Activated CD8-positive, alpha-beta memory T cell treated with anti-CD3 and anti-CD28 coated beads, Interleukin-2, amount 50 U/mL, for 4 hours (primary cell): ENCODE measurements at places on chromosomes 1 and 21.

DNA sequence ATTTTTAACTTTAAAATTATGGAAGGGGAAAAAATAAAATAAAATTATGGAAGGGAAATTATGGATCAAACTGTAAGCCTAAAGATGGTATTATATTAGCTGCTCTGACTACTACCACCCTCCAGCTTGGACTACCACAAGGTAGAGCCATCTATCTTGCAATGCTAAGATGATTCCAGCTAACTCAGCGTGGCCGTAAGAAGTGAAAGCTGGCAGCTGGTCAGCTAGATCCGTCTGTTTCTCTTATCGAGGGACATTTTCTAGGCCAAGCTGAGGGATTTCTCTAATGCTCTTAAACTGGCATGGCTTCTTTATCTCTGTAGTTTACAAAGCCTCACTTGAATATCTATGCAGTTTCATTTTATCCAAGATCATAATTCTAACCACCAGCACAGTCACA lies 31.5 kb downstream of the LYST start:
- DNase-seq = no peak

DNA sequence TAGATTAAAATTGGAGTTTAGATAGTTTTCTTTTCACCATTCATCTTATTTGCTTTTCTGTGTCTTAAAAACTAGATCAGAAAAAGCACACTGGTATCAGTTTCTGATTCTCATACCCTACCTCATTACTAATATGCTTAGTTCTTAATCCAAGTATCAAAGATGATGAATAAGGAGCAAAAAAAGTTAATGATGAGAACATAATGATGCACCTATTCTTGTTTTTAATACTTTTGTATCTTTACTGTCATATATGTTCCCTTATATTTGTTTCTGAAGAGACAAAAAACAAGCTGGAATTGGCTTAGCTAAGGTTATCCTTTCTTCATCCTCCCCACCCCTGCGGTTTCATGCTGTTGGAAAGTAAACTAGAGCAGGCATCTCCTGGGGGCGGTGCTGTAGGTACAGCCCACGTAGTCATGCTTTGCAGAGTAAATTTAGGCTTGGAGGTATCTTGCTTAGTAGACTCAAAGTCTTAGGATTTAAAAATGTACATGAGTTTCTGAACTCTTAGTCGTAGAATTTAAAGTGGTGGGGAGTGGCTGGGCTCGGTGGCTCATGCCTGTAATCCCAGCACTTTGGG lies 16.4 kb downstream of the CNIH4 start:
- DNase-seq = no peak

DNA sequence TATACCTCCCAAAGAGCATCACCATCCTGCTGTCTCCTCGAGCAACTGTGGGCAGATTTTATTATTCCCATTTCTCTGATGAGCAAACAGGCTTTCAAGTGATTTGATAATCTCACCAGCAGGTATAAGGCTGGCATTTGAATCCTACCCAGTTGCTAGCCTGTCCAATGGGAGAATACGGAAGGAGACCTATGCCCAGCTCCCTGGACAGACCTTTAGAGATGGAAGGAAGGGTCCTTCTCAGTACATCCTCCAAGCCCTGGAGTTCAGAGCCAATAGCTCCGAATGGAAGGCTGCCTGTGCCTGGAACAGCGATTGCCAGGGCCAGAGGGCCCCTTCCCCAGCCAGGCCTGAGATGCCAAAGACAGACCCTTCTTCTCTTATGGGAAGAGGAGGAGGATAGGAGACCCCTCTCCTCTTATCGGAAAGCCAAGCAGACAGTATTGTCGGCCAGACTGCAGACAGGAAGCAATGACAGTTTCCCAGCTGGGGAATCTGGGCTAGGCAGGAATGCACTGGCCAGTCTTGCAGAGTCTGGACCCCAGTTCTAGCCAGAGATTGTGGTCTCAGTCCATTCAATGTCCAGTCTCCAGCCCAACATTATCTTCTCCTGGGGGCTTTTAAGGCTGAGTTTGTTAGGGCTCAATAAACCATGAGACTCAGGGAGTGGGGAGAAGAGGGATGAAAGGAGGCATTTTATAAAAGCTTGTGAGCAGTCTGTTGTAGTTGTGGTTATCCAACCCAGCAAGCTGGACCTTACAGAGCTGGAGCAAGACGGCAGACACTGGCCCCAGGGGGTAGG lies 2.0 kb downstream of the IFFO2 start:
- no peak for DNase-seq

- DNase-seq = no peak
Observed at GRCh38 chr1:48006264-48006663, 9.1 kb upstream of the TRABD2B start.

DNA sequence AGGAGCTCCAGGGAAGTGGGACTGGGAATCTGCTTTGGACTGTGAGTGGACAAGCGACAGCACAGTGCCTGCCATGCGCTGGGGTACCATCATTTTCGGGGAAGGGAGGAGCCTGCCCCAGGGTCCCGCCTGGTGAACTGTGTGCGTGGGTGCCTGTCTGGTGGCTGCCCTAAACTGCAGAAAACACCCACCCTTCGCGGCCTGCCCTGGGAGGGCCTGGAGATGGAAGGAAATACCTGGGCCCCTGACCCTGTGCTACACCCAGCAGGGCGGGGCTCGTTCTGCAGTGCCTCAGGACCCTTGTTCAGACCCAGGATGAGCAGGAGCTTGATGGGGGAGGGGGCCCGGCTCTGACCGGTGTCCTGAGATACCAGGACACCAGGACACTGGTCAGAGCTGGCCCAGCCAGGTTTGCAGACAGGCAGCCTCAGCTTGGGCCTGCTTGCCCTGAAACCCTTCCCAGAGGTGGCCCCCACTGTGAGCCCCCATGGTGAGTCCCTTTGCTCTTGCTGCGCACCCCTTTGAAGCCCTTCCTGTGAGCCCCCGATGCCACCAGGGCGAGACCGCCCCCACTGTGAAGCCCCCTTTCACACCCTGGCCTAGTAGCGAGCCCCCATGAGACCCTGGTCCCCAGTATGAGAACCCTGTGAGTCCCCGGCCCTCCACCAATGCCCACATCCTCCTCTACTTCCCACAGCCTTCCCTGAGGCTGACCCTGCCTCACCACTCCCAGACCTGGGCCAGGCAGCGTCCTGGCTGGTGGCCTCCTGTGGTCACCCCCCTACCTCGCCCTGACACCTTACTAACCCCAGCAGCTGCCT lies 2.6 kb downstream of the GJC2 start:
- peak; percentile 11 for DNase-seq

GRCh38 chr1:20626524-20626923 lies 6.7 kb upstream of the PINK1 start:
- DNase-seq = no peak

DNA sequence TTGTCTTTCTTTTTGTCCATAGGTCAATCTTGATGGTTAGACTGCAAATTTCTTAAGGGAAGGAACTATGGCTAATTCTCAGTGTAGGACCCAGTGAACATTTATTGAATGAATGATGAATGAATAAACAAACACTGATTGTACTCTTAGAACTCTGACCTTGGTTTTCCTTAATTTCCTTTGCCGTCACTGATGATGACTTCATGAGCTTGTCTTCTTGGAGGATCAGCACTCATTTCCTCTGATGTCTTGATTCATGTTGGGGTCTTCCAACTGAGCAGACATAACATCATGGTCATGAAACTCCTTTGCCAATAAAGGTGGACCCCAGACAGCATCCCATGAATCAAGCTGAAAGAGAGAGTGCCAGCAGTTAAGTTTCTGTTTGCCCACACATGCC lies 96.3 kb downstream of the PLPP3 start:
- DNase-seq = no peak

DNA sequence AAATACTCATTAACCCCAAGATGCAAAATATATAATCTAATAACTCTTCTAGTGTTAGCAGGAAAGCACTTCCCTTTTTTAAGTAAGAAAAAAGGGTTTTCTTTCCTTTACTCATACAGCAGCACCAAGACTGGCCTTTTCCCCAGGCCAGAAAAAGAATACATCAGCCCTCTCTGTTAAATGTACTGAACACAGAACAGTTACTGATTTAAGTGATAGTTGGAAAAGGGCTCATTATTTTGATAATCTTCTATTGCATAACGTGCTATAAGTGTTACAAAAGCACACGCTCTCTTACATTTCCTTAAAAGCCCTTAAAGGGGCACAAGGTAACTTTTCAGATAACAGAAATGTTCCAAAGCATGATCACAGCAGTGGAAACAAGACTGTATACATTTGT lies 142.9 kb downstream of the TIAM1 start:
- DNase-seq = no peak

GRCh38 chr21:25999921-26000582 lies 170.5 kb downstream of the APP start:
- peak; percentile 15 for DNase-seq

- no peak for DNase-seq
Observed at GRCh38 chr1:16092097-16092922, 18.9 kb upstream of the FAM131C start.

DNA sequence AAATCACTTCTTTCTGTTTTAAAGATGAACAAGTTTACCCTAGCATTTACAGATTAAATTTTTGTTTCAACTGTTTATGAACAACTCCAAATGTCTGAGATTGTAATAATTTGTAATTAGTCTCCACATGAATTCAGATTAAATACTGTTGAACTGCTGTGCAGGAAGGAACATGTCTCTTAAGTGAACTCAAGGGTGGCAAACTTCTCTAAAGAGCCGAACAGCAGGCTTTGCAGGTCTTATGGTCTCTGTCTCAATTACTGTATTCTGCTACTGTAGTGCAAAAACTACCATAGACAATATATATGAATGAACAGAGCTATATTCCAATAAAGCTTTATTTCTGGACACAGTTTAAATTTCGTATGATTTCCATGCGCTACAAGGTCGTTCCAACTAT lies 6.6 kb downstream of the RSBN1 start:
- no peak for DNase-seq

DNA sequence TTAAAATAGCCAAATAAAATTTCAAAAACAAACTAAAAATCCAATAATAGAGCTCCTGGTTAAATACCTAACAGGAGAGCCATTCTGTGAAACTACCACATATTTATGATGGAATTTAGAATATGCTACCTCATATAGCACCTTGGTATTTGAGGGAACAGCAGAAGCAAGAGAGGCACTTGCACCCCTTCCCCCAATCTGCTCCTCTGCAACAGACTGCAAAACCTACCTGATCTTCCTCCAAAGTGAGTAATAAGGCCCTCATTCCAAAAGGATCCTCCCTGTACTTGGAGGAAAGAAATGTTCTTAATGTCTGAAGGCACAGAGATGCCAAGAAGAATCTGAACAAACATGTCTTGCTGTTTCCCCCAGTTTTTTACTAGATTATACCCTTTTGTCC lies 28.1 kb upstream of the RNPC3 start:
- DNase-seq = no peak

GRCh38 chr1:52613636-52614373 lies 11.6 kb downstream of the GPX7 start:
- no peak for DNase-seq

DNA sequence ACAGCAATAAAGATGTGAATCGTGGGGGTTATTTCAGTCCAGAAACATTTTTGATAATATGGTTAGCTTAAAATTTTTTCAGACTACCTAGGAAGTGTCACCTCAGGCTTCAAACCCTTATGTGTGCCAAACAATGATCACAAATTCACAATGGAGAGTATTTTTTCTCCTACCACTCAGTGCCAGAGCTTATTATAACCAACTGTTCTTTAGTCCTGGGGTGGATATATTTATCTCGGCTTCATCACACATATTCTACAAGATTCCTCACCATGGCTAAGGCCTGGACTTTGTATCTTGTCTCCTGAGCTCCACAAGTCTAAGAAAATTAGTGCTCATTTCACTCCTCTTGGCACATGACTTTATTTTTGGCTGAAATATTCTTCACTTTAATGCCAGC lies 629.1 kb downstream of the RWDD3 start:
- no peak for DNase-seq

DNA sequence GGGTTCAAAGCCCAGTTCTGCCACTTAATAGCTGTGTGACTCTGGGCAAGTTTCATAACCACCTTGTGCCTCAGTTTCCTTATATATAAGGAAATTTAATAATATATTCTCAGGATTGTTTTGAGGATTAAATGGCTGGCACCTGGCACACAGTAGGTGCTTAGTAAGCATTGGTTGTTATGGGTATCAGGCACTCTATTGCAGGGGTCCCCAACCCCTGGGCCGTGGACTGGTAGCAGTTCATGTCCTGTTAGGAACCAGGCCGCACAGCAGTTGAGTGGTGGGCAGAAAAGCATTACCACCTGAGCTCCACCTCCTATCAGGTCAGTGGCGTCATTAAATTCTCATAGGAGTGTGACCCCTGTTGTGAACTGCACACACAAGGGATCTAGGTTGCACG lies 18.5 kb downstream of the PARS2 start:
- DNase-seq = no peak

DNA sequence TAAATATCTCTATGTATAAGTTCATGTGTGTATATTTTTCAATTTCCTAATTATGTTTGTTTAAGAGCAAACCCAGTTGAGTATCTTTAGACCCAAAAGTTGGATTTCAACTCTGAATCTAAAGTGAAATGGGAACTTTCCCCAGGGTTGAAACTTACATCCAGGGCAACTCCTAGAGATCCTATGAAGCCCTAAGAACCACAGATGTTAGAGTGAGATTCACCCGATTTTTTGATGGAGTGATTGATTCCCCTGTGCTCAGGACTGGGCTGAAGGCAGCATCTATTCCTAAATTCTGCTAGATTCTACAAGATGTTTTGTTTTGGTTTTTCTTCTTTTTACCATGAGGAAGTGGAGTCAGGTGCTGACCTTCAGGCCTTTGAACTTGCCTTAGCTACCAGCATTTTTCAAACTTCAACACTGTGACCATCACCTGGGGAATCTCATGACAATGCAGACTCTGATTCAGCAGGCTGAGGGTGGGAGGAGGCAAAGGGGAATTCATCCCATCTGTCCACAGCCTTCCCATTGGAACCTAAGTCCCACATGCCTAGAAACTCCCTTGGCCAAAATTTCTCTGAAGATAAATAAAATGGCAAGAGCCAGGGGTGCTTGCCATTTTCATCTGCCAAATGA lies 145.5 kb downstream of the ETS2 start:
- DNase-seq = no peak

- no peak for DNase-seq
Observed at GRCh38 chr21:15212206-15212605, 147.4 kb upstream of the NRIP1 start.

DNA sequence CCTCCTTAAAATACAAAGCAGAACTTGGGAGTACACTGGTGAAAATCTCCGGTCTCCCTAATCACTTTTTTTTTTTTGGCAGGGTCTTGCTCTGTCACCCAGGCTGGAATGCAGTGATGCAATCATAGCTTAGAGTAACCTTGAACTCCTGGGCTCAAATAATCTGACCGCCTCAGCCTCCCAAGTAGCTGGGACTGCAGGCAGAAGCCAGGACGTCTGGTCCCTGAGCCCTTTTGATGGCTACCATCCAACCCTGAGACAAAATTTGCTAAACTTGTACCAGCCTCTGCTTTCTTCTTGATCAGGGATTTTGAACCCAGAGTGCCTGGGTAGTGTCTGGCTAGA lies 4.1 kb downstream of the L1TD1 start:
- no peak for DNase-seq

GRCh38 chr1:45913183-45913683 lies 109.8 kb downstream of the MAST2 start:
- no peak for DNase-seq

- DNase-seq = no peak
Observed at GRCh38 chr1:65113298-65113697, 34.7 kb upstream of the AK4 start.

GRCh38 chr1:151829352-151830046 lies 2.1 kb downstream of the RORC start:
- no peak for DNase-seq

GRCh38 chr1:91830242-91831131 lies 55.5 kb downstream of the TGFBR3 start:
- DNase-seq = no peak
